Endodermal cell (in vitro differentiated cells): ENCODE measurements at places on chromosomes 16 and 17. TPM values are rescaled to one million over a fixed set of nuclear protein-coding genes. Genes with fewer than 3 reads are reported as not detected.
A peak's percentile ranks its signal among the peaks of the same experiment; 100 is the strongest.

The ORMDL3 gene
- 55.3 to 83.8 TPM (median 80.9 TPM) in 3 replicates for total RNA-seq

The CCL17 gene
- not detected in 3 replicates for total RNA-seq

The NXPH3 gene
- 4.0 to 5.9 TPM (median 5.1 TPM) in 3 replicates for total RNA-seq

The NRN1L gene
- total RNA-seq = 7.3 and 7.7 TPM in 2 replicates

The NT5M gene
- total RNA-seq = 11.5 to 15.7 TPM (median 11.8 TPM) in 3 replicates

The BCAR1 gene
- 27.5 to 56.2 TPM (median 54.3 TPM) in 3 replicates for total RNA-seq

The GP1BA gene
- total RNA-seq = not detected in 3 replicates

DNA sequence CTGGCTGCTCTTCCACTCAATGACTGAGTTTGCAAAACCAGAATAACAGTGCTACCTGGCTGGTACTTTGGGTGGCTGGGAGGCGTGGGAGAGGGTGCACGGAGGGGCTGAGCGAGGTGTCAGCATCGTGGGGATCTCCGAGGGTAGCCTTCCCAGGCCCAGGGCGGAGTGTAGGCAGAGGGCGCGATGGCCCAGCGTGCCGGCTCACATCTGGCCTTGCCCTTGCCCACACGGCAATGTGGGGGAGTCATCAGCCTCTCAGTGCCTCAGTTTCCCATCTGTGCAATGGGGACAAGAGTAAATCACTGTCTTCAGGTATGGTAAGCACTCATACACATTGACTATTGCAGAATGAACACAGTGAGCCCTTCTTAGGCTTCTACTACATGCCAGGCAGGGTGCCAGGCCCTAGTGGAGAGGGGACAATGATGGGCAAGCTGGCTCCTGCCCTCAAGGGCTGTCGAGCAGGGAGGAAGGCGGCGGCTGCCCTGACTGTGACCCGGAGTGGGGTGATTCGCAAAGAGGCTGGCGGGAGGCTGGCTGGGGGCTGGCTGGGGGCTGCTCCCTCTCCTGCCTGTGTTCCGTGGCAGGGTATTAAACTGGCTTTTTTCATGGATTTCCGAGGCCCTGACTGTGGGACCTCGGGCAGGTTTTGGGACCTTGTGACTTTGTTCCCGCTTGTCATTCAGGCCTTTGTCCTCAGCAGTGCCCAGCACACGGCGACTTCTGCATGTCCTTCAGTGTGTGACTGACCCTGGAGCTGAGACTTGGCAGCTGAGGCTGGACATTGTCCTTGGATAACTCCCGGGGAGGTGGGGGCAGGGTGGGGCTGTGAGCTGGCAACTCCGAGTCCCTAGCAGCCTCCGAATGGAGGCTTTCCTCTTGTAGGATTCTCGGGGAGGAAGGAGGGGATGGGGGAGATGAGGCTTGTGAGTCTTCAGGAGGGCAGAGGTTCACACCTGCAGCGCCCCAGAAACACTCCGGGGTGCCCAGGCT lies 243.1 kb downstream of the SEC14L1 start:
- H3K4me3 ChIP-seq = no peak overlapping the region
- DNase-seq = no peak
- no peaks in the 10 kb centered on the region for H3K27me3 ChIP-seq
- peaks cover 12% of the 10 kb centered on the region for H3K4me1 ChIP-seq
- H3K36me3 ChIP-seq = no peaks in the 10 kb centered on the region
- H3K27ac ChIP-seq = no peak overlapping the region

- no peaks in the 10 kb centered on the region for H3K36me3 ChIP-seq
- no peaks in the 10 kb centered on the region for H3K4me1 ChIP-seq
- no peak for DNase-seq
- peaks cover 62% of the 10 kb centered on the region for H3K27me3 ChIP-seq
Observed at GRCh38 chr17:45780921-45781320, 3.2 kb upstream of the CRHR1 start.

GRCh38 chr16:2964475-2965336 lies 631 bp downstream of the KREMEN2 start:
- DNase-seq = peak; percentile 99
- H3K36me3 ChIP-seq = no peaks in the 10 kb centered on the region
- H3K27ac ChIP-seq = no peak overlapping the region
- peak overlapping the region; percentile 88 for H3K4me3 ChIP-seq

- no peaks in the 10 kb centered on the region for H3K36me3 ChIP-seq
- no peak overlapping the region for H3K4me3 ChIP-seq
- no peak overlapping the region for H3K27ac ChIP-seq
- peaks cover 8% of the 10 kb centered on the region for H3K4me1 ChIP-seq
- H3K27me3 ChIP-seq = no peaks in the 10 kb centered on the region
- peak; percentile 30 for DNase-seq
Observed at GRCh38 chr17:19551591-19552148, 18.0 kb downstream of the SLC47A1 start.

DNA sequence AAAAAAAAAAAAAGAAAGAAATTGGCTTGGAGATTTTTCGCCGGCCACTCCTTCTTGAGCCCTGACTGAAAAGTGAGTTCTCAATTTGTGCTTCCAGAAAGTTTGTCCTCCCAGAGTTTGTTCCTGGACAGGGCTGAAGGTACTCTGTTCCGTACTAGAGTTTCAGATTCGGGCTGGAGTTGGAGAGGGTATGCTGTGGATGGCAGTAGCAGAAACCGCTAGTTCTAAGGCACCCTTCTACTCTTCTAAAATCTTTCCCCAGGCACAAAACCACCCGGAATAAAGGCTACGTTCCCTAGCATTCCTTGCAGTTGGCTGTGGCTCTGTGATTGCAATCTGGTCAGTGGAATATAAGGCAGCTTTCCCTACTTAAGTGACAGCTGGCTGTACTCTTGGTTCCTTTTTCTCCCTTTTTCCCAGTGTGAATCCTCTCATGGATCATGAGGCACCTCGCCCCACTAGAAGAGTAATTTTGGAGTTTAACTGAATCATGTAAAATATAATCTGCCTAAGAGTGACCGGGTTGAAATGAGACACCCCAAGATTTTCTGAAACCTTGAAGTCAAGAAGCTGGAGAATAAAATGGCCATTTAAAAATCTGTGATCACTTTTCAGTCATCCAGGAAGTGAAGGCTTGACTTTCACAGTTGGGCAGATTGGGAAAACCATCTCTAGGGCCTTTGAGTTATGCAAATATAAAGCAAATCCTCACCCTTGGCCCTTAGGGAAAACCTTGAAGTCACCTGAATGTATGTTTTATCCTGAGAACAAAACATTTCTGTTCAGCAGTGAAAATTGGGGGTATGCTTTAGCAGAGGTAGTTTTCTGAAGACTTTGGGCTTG lies 901 bp upstream of the HEATR6 start:
- H3K36me3 ChIP-seq = peaks cover 17% of the 10 kb centered on the region
- DNase-seq = no peak
- peaks cover 4% of the 10 kb centered on the region for H3K4me1 ChIP-seq
- no peaks in the 10 kb centered on the region for H3K27me3 ChIP-seq

GRCh38 chr16:79592186-79592585 lies 8.4 kb downstream of the MAF start:
- no peaks in the 10 kb centered on the region for H3K4me1 ChIP-seq
- H3K36me3 ChIP-seq = no peaks in the 10 kb centered on the region
- no peak overlapping the region for H3K4me3 ChIP-seq
- peaks cover 49% of the 10 kb centered on the region for H3K27me3 ChIP-seq
- no peak for DNase-seq

GRCh38 chr17:29155966-29156338 lies 24.2 kb downstream of the MYO18A start:
- H3K4me1 ChIP-seq = peaks cover 11% of the 10 kb centered on the region
- H3K27ac ChIP-seq = peak overlapping the region; percentile 77
- H3K4me3 ChIP-seq = no peak overlapping the region
- peak; percentile 92 for DNase-seq
- no peaks in the 10 kb centered on the region for H3K36me3 ChIP-seq
- no peaks in the 10 kb centered on the region for H3K27me3 ChIP-seq

DNA sequence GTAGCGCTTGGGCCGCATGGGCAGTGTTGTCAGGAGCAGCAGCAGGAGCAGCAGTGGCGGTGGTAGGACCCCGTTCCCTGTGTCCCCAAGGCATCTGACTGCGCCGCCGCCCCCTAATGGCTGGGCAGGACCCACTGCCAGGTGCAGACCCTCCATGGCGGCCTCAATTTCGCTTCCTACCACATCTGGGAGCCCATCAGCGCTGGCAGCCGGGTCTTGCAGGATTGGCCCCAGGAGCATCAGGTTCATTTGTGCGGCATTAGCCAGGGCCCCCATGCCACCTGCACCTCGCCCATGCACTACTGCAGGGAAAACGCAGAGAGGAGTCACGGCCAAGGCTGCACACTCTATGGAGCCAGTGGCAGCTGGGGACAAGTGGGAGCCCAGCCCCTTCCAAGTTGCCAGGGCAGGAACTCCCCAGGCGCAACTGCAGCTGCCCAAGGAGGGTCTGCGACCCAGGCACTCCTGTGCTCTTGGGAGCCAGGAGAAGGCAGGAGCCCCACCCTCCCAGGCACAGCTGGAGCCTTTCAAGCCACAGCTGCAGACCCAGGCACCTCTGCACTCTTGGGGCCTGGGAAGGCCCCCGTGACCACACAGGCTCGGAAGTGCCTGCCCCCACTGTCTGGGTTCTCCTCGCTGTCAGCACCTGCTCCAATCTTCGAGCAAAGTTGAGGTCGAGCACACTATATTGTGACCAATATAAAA lies 594.2 kb downstream of the KCNJ18 start:
- H3K27me3 ChIP-seq = no peaks in the 10 kb centered on the region
- no peak overlapping the region for H3K27ac ChIP-seq
- no peak overlapping the region for H3K4me3 ChIP-seq
- no peaks in the 10 kb centered on the region for H3K4me1 ChIP-seq

DNA sequence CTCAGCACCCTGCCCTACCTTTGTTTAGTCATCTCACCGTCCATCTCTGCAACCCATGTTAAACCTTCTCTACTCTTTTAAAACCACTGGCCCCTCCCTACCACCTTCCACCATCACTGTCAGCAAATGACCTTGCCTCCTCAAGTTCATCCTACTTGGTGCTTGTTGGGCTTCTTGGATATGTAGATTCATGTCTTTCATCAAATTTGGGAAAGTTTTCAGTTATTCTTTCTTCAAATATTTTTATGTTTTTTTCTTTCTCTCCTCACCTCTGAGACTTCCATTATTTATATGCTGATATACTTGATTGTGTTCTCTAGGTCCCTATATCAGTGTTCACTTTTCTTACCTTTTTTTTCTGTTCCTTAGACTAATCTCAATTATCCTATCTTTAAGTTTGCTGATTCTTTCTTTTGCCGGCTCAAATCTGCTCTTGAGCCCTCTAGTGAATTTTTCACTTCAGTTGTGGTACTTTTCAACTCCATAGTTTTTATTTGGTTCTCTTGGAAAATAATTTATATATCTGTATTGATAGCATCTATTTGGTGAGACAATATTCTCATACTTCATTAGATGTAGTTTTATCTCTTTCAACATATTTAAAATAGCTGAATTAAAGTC lies 28.7 kb upstream of the ALDH3A2 start:
- H3K36me3 ChIP-seq = peaks cover 2% of the 10 kb centered on the region
- H3K4me3 ChIP-seq = peak overlapping the region; percentile 61
- H3K27ac ChIP-seq = no peak overlapping the region
- no peaks in the 10 kb centered on the region for H3K27me3 ChIP-seq
- no peaks in the 10 kb centered on the region for H3K4me1 ChIP-seq

DNA sequence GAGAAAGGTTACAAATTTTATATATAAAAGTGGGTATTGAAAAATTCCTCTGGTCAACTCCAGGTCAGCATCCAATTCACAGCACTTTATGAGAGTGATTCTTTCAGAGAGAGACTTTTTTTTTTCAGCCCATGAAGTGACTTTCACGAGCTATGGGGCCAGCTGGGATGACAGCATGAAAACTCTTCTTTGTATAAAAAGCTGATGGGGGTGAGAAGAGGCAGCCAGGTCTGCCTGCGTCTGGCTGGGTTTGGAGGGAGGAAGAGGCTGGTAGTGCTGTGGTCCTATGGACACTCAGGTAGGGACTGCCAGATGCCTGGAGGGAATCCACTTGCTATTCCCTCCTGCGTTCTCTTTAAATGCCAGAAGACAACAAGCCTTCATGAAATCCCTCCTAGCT lies 250.6 kb downstream of the UTP18 start:
- DNase-seq = no peak
- no peak overlapping the region for H3K27ac ChIP-seq
- H3K4me3 ChIP-seq = no peak overlapping the region
- H3K27me3 ChIP-seq = peaks cover under 1% of the 10 kb centered on the region
- no peaks in the 10 kb centered on the region for H3K4me1 ChIP-seq
- no peaks in the 10 kb centered on the region for H3K36me3 ChIP-seq

- H3K4me1 ChIP-seq = no peaks in the 10 kb centered on the region
- H3K27me3 ChIP-seq = no peaks in the 10 kb centered on the region
- no peak overlapping the region for H3K27ac ChIP-seq
- no peak overlapping the region for H3K4me3 ChIP-seq
- peak; percentile 92 for DNase-seq
Observed at GRCh38 chr17:6420173-6420641, 14.7 kb downstream of the AIPL1 start.

DNA sequence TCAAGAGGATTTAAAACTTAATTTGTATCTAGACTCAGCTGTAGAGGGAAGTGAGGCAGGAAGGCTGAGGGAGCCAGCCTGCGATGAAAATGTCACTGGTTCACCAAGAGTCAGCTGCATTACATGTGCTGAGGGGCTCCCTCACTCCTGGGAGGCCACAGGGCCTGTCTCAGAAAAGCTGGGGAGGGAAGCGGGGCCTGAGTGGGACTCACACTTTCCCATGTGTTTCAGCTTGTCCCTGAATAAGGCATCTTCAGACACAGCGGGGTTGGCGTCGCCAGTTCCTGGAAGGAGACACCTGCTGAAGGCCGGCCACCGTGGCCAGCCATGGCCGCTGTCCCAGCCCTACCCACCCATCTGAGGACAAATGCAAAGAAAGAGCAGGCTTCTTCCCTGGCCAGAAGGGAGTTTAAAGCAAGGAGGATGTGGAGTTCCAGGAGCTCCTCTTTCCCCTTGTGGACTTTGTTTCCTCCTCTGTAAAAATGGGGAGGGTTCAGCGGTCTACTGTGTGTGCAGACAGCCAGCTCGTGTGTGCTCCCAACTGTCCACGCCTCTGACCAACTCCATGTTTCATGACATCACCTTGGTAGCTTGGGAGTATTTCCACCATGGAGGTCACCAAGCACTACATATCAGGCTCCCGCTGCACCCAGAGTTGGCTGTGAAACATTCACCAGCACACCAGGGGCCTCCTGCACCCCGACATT lies 19.2 kb upstream of the MRPS23 start:
- H3K36me3 ChIP-seq = peaks cover 29% of the 10 kb centered on the region
- H3K4me1 ChIP-seq = peaks cover 22% of the 10 kb centered on the region
- H3K27me3 ChIP-seq = no peaks in the 10 kb centered on the region

DNA sequence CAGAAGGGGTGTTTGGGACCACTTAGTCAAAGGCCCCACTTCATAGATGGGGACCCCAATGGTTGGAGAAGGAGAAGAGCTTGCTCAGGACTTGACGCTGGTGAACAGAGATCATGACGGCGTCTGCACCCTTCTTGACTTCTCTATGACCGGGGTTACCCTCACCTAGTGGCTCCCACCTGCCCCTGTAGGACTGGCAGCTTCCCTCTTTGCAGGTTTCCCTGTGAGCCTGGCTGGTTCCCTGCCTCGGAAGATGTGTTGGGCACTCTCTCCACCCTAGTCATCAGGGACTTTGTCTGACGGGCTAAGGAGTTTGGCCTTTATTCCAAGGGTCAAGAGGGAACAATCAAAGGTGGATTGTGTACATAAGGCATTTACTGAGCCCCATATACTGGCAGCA lies 22.7 kb downstream of the TBX4 start:
- DNase-seq = no peak
- no peak overlapping the region for H3K27ac ChIP-seq
- no peaks in the 10 kb centered on the region for H3K36me3 ChIP-seq
- H3K4me1 ChIP-seq = no peaks in the 10 kb centered on the region
- peaks cover 17% of the 10 kb centered on the region for H3K27me3 ChIP-seq
- H3K4me3 ChIP-seq = no peak overlapping the region
